ENCODE measurements at places on chromosomes 5 and 9.

GRCh38 chr5:121745407-121745806 is 106.3 kb upstream of the FTMT start:
- DNase-seq = no peak

DNA sequence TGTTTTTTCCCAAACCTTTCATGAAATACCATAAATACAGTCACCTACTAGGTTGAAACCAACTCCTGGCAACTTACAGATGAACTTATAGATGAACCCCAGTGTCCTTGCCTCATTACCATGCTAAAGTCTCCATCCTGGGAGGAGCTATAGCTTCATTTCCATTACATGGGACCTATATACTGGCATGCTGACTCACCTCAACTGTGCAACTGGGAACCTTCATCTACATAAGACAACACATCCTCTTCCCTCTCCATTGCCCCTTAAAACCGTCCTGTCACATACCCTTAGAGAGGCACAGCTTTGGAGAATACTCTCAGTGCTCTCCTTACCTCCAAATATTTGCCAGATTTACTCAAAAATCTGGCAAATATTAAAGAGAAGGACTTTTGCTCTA is 638.3 kb downstream of the HTR1A start:
- no peak for DNase-seq

GRCh38 chr9:69472101-69472620 is 147.1 kb downstream of the ENTREP1 start:
- no peak for DNase-seq

DNA sequence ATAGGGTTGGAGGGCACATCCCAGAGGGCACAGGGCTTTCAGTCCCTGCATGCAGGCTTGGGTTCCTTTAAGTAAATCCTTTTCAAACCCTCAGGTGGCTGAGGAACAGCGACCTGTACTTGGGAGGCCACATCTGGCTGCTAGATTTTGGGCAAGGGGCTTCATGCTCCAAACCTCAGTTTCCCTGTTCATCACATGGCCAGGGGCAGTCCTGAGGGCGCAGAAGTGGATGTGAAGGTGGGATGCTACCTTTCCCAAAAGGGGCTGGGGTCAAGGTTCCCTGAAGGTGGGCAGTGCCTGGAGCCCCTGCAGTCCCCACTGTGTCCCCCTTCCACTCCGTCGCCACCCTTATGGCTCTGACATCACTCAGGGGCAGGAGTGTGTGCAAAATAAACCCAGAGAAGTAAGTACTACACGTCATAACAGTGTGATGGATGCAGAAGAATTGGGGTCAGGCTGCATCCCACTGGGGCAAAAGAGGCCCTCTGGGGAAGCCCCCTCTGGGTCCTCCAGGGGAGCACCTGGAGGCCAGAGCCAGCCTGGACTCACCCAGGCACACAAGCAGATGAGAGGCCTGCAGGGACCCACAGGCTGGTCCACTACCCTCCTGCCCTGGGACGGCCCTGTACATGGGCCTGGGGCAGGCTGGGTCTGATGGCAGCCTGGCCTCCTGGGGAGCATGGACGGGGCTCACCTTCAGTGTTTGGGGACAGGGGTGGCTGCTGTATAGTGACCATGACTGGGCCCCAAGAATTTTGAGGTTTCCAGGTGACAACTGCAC is 1.9 kb upstream of the CARD19 start:
- no peak for DNase-seq

DNA sequence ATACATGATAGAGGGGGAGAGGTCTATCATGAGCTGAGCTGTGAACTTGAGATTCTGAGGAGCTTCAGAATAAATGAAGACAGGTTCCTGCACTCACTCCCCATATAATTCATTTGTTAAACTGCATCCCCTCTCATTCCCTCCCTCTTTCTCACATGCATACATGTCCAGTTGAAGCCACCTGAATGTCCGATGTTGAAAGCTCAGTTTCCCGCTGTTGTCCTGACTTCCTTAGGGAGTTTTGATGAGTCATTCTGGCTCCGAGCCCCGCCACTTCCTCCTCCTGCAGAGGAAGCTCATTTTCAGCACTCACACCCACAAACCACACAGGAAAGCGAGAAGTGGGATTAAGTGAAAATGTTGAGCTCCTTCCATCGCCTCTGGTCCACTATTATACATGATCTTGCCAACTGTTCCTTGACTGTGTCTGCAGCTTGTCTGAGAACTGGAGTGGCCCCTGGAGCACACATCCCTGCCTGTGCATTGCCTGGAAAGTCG is 121.2 kb downstream of the CEMIP2 start:
- DNase-seq = peak; percentile 14

DNA sequence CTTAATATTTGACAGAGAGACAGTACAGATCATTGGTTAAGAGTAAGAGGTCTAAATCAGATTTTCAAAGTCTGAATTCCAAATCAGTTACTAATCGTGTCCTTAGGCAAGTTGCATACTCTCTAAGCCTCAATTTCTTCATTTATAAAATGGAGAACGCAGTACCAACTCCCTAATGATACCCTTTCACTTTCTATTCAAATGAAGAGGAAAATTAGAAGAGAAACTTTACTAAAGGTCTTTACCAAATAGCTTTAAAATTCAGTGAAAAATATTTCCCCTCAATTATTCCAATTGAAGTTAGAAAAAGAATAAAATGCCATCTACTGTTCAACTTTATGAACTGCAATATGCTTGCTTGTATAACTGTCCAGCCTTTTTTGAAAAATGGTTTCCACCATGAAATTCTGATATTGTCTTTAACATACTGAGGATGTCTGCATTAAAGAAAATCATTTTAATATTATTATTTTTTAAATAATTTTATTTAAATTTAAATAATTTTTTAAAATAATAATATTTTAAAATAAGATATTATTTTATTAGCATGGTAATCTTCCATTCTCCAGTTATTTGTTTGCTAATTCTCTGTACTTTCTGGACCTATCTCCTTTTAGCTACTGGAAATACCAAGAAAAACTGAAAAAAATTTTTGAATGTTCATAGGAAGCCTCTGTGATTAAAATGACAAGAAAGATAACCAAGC is 36.0 kb downstream of the POC5 start:
- DNase-seq = no peak

DNA sequence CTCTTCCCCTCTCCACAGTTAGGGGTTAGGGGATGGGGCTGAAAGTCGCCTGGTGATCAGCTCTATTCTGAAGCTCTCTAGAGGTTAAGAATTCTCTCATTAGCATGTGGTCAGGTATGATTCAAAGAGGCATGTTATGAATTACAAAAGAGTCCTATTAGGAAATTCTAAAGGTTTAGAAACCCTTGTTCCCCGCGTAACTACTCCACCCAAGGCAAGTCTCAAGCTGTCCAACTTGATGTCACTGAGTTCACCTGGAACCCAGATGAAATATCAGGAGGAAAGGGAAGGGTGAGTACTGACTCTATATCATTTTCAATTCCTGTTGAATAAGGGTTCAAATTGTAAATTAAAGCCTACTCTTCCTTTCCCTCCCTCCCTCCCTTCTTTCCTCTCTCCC is 18.1 kb upstream of the RNF145 start:
- DNase-seq = no peak

DNA sequence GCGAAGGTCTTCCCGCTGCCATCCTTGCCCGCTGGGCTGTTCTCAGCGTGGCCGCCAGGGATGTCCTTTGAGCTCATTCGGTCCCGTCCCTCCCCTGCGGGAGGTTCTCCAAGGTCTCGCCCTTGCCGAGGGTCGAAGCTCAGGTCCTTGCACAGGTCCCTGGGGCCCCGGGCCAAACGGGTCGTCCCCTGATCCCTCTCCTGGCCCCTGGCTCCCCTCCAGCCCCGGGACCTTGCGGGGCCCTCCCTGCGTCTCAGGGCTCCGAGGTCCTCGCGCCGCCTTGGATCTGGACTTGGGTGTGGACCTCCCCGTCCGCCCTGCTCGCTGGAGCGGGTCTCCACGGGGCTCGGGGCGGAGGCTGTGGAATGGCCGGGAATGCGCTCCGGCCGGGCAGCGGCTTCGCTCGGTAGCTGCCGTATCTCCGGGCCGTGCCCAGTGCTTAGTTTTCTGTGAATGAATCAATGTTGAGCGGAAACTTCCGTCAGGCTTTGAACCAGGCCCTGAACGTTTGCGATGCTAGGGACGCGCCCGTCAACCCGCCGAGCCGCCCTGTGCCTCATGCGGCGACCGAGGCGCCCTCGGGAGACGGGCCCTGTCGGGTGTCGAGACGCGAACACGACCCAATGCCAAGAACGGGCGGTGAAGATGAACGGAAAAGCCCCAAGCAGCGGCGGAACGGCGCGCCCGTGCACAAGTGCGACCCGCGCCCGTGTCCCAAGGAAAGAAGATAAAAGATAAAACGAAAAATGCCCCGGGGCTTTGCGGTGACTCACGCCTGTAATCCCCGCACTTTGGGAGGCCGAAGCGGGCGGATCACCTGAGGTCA is 780 bp downstream of the RNU6ATAC start:
- peak; percentile 60 for DNase-seq

DNA sequence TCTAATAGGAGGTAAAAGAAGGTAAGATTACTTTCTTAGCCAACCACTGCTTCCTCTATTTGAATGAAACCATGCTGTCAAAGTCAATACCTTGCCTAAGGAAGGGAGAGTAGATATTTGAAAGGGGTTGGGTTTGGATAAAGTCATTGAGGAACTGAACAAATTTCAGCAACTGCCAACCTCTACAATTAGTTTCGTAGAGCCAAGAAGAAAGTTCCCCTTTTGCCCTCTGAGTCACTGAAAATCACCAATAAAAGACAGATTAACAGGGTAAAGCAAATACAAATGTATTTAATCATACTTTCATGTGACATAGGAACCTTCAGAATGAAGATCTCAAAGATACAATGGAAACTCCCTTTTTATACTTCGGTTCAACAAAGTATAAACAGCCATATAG is 615.7 kb downstream of the GABRG2 start:
- DNase-seq = no peak

DNA sequence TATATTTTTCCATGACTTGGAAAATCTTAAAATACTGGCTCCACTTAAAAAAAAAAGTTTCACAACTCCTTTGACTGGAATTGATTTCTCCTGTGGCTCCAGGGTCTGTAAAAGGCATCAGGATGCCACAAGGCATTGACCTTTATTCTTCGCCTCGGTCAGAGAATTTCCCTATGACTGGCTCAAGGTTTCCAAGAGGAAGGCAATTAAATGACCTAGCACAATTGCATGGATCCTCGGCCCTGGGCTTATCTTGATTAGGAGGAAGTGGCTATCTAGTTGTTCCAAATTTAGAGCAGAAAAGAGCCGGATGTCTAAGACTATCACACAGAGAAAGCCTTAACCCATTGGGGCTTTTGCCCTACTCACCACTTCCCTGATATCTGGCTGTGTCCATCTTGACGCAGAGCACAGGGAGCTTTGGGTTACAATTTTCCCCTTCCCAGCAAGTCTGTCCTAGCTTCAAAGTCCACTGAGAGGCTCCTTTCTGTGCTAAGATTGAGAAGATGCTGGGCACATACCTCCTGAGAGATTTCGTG is 56.9 kb upstream of the COL15A1 start:
- no peak for DNase-seq

Measured in activated gamma-delta T cell treated with Interleukin-2 at 50 U/mL for 16 hours (primary cell).